ENCODE measurements at places on chromosomes 6 and 20.

DNA sequence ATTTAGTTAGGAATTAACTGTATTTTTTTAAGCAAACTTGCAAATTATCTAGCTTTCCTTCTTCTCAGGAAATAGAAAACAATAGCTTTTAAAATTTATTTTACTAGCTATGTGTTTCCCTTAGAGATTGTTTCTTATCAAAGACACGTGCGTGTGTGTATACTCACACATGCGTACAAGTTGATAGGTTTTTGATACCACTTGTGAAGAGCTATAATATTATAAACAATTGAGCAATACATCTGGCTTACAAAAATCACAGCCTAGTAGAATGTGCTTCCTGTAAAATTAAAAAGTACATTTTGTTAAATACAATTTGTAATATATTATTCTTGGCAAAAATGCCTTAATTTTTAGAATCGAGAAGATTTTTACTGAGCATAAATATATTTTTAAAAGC is 33.9 kb downstream of the COL12A1 start:
- DNase-seq = no peak

GRCh38 chr6:149033454-149033853 is 284.1 kb upstream of the TAB2 start:
- no peak for DNase-seq

DNA sequence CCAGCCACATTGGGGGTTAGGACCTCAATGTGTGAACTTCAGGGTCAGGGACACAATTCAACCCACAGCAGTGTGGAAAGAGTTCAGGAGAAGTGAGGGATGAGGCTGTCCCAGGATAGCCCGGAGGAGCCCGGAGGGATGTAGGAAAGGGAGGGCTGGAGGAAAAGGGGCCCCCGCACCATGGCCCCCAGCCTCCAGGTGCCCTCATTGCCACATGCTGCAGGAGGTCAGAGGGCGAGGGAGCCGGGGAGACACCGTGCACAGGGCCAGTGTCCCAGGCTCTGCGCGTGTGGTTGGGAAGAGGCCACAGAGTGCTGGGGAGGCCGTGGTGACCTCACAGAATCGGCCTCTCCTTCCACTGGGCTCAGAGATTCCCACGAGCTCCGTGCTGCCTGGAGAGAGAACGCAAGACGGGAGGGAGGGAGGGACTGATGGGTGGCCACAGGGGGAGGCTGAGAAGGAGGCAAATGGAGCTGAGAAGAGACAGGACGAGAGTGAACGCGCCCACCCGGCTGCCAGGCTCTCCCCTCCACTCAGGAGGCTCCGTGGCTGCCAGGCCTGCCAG is 215.1 kb downstream of the DLL1 start:
- peak; percentile 50 for DNase-seq

- DNase-seq = no peak
Observed at GRCh38 chr20:43306837-43307236, 117.1 kb upstream of the PTPRT start.

DNA sequence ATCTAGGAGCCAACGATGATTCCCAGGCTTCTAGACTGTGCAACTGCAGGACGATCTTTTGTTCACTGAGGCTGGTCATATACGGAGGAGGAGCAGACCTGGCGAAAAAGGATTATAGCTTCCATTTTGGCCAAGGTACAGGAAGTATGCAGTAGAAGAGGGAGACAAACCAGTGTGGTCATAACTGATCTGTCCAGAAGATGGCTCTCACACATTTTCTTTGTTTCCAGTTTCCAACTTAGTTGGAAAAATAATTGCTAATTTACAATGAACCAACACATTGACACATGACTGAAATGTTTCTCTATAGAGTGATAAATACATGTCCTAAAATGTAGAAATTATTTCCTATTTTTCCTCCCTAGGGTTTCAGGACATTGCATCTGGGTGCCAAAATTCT is 364.1 kb upstream of the BTBD3 start:
- no peak for DNase-seq

DNA sequence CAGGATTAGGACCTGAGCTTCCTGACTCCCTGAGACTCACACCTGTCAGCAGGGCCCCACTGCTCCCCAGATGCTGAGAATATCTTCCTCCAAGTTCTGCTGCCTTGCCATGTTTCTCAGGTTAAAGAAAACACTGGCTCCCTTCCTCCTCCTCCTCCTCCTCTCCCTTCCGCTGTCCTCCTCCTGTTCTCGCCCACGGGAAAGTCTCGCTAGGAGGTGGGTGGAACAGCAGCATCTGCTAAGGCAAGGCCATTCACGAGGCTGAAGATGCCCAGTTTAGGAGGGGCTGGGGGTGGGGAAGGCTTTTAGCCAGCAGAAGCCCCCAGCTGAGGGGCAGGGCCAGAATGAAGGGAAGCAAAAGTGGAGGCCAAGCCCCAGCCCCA is 23.8 kb downstream of the KCNK15 start:
- no peak for DNase-seq

GRCh38 chr20:11445891-11446290 is 471.8 kb upstream of the BTBD3 start:
- DNase-seq = no peak

GRCh38 chr6:99746261-99746895 is 139.7 kb downstream of the PRDM13 start:
- no peak for DNase-seq

DNA sequence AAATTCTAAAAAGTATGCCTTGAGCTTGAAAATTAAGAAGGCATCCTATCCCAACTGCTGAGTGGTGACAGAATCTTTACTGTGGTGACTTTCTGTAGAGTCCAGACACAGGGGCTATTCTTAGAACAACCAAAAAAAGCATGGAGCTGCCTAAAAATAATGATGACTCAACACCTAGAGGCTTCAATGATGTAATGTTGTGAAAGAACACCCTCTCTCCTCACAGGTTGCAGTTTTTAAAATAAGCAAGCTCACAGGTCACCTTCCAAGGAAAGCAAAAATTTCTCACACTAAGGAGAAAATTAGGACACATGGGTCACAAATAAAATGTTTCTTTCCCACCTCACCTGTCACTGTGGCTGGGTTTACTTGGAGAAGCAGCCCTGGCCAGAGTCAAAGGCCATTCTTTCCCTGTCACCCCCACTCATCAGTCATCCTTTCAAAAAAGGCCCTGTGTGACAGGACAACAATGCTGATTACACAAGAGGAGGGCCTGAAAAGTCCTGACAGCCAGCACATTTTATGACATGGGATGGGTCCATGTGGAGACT is 53.5 kb downstream of the RCAN2 start:
- no peak for DNase-seq

DNA sequence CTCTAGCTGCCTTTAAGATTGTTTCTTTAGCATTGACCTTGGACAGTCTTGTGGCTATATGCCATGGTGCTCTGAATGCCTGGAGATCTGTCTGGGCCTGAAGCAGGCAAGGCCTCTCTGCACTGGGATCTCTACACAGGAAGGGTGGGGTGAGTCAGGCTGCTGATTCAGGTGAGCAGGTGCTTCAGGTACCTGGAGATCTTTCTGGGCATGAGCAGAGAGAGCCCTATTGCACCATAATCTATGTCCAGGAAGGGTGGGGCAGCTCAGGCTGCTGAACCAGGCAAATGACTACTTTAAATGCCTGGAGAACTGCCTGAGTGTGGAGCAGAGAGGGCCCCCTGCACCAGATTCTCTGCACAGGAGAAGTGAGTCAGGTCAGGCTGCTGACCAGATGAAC is 94.5 kb downstream of the TPBG start:
- DNase-seq = no peak

DNA sequence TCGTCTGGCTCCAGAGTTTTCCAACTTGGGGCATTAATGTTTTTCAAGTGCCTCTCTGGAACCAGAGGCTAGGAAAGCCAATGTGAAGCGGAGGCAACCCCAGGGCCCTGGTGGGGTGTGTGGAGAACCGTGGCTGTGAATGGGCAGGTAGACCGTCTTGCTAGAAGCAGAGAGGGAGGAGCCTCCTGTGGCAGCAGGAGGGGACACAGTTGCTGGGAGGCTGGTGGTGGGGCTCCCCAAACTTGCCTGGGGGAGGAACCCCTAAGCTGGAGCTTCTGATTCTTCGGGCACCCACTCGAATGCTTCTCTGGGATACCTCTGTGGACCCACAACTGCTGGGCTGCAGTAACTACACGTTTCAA is 65.3 kb upstream of the APCDD1L start:
- DNase-seq = no peak

DNA sequence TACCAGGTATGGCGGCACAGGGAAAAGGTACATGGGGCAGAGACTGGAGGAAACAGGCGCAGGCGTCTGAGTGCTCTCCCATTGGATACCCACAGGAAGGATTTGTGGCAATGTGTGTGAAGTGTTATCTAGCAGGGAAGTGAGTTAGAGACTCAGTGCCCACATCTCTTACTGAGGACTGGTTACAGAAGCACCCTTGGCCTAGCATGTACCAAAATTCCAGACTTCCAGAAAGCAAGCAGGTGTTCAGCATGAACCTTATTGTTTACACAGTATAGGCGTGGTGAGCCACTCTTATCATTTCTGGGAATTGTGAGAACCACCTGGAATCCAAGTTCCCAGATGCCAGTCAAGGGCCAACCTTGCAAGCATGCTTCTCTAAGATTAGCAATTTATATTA is 14.2 kb downstream of the MANBAL start:
- no peak for DNase-seq

- DNase-seq = no peak
Observed at GRCh38 chr20:53524589-53525312, 68.9 kb downstream of the ZNF217 start.

- no peak for DNase-seq
Observed at GRCh38 chr20:10177326-10177725, 41.3 kb upstream of the SNAP25 start.

DNA sequence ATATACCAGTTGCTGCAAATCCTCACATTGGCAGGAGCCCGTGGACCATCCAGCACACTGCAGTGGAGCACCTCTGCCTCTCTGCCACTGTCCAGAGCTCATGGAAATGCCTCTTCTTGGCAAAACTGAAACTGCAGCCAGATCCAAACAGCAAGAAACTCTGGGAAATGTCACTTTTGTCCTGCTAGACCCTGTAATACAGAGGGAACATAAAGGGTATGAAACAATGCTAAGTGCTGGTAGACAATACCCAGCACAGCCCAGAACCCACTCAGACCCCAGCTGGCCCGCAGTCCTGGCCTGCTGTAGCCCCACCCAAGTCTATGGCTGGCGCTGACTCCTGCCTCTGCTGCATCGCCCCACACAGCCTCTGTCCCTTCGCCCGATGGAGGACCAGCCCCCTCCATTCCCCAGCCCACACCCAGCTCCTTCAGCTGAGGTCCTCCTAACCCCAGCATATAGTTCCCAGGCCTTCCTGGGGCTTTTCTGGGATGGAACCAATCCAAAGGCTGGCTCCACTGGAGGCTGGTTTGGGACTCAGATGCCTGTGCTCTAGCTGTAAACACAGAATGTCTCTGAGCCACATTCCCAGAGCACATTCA is 242.5 kb downstream of the LRFN2 start:
- peak; percentile 35 for DNase-seq

DNA sequence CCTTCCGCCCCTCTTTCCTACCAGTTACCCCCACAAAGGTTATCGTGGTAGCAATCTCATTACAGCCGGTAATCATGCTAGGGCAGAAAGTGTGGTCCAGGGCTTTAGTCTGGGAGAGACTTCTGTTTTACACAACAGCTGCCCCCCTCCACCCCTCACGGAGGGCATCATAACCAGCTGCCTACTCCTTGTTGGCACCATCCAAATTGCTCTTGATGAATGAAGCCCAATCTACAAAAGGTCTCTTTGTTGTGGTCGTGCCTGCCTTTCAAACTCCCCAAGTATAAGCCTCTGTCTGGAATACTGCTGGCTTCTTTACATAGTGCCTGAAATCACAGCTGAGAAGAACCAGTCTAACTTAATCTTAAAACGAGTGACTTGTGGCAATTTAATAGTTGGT is 157.9 kb downstream of the INSM1 start:
- DNase-seq = no peak

DNA sequence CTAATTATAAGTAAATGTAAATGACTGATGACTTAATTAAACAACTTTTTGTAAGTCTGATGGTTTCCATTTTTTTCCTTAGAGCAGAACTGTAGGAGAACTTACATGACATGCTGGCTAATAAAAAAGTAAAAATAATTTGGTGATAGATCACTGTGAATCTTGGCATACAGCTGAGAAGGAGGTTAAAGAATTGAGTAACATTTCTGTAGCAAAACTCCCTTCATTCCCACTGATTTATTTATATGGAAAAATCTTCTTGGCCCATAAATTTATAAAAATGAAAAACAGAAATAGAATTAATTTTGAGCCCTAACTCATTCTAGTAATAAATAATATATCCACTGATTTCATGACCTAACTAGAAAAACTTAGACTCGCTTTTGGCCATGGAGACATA is 48.1 kb downstream of the SLC22A3 start:
- DNase-seq = no peak

DNA sequence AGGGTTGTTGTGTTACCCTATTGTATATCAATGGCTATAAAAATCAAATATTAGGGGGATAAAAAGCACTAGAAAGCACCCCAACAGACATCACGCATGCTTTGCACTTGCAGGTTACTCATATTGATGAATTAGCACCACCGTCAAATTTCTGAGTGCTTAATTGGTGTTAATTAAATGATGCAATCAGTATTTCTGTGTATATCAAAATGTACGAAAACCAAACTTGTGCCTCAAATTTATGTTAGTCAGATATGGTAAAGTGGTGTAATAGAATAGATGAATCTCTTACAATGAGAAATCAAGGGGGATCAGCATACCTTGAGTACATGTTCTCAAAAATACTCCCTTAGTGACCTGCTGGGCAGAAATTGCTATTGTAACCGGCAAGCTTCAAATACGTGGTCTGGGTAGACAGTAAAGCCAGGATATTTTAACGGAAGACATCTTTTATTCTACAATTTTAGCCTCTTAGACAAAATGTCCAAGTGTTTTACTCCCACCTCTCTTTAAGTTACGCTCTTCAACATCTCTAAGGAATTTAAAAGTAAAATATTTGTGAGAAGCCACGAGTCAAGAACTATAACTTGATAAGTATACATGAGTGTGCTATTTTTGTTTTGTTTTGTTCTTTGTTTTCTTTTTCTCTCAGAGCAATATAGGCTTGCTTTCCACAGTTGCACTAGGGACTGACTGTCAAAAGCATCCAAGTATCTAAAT is 166.0 kb downstream of the QKI start:
- DNase-seq = no peak

DNA sequence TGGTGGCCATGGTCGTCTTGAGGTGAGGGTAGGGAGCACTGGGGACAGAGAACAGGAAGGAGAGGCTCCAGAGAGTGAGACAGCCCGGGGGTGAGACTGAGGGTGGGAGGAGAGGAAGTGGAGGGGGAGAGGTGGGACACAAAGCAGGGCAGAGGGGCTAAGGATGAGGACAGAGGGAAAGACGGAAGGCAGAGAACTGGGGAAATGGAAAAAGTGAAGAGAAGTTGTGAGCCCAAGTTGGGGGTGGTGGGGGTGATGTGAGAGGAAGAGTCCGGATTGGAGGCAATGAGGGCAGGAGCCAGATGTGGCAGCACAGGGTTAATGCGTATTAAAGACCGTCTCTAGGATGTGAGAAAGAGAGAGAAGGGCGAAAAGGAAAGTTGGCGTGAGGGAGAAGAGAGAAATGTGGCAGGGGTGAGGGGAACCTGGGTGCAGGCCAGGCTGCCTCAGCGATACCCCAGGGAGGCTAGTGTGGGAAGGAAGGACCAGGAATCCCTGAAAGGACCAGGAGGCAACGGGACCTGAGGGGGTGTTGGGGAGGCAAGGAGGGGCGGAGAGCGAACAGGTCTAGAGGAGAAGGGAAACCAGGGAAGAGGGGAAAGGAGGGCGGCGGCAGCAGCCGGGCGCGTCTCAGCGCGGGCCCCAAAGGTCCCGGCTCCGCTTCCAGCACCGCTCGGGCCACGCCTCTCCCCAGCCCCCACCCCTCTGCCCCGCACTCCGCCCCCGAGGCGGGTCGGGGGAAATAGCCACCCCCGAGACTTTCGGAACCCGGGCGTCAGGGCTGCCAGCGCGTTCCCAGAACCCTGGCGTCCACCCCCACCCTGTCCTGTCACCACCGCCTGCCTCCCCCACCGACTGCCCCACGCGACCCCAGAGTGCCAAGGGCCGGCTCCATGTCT is at the start of gene PPP1R18:
TSS of gene PPP1R18 (minus strand) at position 637 of the 899 bp plus-strand sequence. CDS start at position 10, 627 bp downstream.
- DNase-seq = peak; percentile 94

Data from coronary artery (tissue), 2 donors.